ENCODE measurements at places on chromosomes 5 and 9.

DNA sequence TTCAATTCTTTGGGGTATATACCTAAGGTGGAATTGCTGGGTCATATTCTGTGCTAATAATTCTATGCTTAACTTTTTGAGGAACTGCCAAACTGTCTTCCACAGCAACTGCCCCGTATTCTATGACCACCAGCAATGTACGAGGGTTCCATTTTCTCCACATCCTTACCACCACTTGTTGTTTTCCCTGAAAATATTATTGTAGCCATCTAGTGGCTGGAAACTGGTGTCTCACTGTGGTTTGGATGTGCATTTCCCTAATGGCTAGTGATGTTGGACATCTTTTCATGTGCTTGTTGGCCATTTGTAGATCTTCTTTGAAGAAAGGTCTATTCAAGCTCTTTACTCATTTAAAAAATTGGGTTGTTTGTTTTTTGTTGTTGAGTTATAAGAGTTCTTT lies 30.7 kb downstream of the MSX2 start:
- DNase-seq: no peak

DNA sequence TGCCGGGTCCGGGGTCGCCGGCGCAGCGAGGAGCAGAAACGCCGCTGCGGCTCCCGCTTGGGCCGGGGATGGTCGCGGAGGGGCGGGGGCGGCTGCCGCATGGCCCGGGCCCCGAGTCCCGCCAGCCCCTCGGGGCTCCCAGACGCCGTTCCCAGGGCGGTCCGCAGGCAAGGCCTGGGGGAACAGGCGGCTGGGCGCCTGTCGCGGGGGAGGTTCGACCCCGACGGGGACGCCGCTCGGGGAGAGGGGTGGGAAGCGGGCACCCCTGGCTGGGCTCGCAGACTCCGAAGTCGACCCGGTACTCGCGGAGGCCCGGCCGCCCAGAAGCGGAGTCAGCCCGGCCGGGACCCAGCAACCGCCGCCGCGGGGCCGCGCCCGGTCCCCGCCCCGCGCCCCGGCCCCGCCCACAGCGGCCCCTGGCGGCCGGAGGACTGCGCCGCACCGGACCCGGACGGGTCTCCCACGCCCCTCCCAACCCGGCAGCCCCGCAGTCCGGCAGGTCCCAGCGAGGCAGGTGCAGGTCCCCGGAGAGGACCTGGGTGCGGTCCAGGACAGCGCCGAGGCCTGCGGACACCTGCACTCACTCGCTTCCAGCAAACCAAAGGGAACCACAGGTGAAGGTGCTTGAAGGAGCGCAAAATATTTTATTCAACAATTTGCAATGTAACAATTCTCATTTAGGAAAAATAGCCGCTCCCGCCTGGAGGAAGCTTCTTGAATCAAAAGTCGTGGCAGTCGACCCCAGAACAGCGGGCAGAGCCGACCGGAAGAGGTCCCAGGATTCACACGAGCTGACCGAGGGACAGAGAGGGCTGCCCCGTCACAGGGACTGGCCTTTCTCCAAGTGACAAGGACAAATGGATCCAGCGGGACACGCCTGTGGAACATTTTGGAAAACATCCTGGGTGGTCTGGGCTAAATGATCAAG lies at the start of gene INPP5E:
TSS of gene INPP5E (minus strand) at position 365 of the 928 bp plus-strand sequence. CDS start 426 bp downstream, outside the sequence.
- peak; percentile 78 for DNase-seq

DNA sequence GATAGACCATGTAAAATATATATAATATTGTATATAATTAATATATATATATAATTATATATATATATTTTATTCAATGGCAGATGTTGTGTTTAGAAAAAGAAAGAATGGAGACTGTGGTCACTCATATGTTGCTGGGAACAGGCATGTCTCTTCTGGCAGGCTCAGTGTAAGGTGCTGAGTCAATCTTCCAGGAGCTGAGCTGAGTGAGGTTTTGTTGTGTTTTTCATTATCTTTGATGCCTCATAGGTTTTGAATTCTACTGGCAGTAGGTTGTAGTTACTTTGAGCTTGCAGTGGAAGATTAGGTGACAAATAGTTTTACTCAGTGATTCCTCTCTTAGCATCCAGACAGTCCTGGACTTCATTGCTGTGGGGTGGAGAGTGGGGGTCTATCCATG lies 561.3 kb downstream of the IRX1 start:
- no peak for DNase-seq

DNA sequence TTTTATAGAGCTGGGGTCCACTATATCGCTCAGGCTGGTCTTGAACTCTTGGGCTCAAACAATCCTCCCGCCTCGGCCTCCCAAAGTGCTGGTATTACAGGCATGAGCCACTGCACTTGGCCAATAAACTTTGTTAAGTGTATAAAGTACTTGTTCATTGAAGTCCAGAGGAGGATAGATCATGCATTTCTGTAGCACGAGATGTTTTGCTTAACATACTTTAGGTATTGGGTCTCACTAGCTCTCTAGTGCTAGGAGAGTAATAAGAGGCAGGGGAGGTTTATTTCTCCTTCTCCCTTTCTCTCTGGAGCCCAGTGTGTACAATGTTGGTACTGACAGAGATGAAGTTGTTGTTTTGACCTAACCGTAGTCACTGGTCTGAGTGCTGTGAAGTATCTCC lies 125.6 kb upstream of the KLF9 start:
- no peak for DNase-seq

DNA sequence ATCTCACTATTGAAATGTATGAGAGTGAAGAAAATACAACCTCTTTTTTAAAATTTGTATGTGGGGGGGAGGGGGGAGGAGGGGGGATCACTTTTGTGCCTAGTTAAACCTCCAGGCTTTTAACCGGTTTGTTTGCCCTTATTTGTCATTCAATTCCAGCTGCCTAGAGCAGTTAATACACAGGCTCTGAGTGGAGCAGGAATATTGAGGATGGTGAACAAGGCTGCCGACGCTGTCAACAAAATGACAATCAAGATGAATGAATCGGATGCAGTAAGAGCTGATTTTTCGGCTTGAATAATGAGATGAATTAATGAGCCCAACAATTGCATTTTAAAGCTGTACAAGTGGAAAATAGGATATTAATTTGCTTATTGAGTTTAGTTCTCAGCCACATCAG lies 28.7 kb upstream of the SNX24 start:
- no peak for DNase-seq

- DNase-seq: no peak
These were observed 34.2 kb upstream of the BNC2 start for GRCh38 chr9:16904655-16905054.

DNA sequence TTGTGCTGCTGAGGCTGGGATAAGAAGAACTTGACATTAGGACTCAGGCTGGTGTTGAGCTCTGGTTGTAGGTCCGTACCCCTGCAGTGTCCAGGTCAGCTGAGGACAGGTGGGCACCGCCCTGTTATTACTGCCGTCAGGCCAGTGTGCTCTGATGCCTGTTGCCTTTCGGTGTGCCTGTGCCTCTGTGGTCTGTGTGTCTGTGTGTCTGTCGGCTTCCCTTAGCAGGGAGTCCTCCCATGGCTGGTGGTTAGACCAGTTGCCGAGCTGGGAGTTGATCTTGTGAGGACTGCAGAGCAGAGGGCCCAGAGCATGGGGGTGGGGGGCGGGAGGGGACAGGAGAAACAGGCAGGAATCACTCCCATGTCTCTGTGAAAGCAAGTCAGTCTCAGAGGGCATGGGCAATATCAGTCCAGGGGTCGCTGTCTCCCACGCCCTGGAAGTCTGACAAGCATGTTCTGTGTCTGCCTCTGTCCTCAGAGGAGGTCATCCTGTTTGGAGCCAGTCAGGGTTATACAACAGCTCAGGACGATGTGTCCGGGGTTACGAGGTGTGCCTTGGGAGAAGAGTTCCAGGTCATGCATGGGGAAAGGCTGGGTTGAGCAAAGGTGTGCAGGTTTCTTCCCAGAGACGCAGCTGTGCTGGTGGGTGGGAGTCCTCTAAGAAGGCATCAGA lies 67.3 kb upstream of the GARNL3 start:
- no peak for DNase-seq

GRCh38 chr5:61578858-61579503 lies 246.9 kb downstream of the ZSWIM6 start:
- no peak for DNase-seq

DNA sequence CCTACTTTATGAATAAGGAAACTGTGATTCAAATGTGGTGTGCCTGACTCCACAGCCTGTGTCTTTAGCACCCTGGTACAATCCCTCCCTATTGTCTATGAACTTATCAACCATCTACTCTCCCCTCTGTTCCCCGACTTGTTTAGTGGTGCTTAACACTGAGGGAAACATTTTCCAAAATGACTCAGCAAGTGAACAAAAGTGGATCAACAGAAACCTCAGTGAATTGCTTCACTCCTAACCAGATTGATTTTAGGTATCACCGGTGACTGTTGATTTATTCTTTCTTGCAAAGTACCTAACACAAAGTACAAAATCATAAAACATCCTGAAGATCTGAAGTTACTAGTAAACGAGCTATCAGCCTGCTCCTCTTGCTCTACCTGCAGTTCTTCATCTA lies 42.1 kb upstream of the RAPGEF6 start:
- DNase-seq: no peak

DNA sequence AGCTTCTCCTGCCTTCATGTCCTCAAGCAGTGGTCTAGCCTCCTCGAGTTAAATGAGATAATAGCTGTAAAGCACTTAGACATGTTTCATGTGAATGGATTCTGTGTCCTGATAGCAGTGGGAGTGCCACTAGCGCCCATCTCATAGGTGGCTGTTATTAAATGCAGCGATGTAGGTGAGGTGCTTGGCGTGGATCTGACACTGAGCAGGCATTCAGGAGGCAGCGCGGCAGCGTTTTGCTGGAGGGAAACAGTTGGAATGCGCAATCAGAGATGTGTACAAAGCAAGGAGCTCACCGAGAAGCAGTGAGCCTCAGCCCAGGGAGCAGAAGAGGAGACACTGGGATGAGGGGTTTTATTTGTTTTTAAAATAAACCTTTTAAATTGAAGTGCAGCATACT lies 106.6 kb downstream of the RGS3 start:
- no peak for DNase-seq

DNA sequence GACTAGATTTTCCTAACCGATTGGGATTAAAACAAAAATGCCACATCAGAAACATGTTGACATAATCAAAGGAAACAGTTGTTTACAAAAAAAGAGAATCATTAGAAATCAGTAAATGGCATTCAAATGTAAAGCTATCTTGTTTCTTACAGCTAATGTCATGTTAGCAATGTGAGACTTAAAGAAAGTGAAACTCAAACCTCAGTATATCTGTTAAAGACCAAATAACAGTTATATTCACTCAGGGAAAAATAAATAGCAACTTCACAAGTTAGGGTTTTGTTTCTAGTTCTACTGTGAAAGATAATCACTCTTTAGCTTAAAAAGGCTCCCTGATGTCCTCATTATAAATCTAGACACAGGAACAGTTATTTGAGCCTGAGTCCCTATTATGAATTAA lies 189.3 kb upstream of the EFNA5 start:
- no peak for DNase-seq

- DNase-seq: no peak
These were observed 14.9 kb upstream of the SLC22A5 start for GRCh38 chr5:132354381-132355139.

DNA sequence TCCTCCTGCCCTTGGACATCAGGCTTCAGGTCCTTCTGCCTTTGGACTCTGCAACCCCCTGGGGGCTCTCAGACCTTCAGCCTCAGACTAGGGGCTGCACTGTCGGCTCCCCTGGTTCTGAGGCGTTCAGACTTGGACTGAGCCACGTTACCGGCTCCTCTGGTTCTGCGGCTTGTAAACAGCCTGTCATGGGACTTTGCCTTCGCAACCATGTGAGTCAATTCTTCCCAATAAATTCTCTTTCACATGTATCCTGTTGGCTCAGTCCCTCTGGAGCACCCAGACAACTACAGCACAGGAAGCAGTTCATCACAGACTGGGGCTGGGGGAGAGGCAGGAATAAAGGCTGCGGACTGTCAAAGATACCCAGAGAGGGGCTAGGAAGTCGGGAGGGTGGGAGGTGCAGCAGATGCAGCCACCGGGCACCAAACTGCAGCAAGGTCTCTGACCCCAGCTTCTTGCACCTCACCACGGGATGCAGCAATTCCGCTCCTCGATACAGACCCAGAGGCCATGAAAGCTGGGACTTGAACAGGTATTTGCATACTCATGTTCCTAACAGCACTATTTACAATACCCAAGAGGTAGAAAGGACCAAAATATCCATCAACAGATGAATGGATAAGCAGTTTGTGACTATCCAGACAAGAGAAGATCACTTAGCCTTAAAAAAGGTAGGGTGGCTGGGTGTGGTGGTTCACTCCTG lies 100.8 kb downstream of the COL23A1 start:
- DNase-seq: no peak

- DNase-seq: peak; percentile 36
These were observed 649 bp upstream of the GLE1 start for GRCh38 chr9:128503870-128504269.

- DNase-seq: peak; percentile 81
These were observed 2.5 kb downstream of the PTPDC1 start for GRCh38 chr9:94086486-94087345.

GRCh38 chr9:15612962-15613361 lies 60.1 kb downstream of the CCDC171 start:
- no peak for DNase-seq

DNA sequence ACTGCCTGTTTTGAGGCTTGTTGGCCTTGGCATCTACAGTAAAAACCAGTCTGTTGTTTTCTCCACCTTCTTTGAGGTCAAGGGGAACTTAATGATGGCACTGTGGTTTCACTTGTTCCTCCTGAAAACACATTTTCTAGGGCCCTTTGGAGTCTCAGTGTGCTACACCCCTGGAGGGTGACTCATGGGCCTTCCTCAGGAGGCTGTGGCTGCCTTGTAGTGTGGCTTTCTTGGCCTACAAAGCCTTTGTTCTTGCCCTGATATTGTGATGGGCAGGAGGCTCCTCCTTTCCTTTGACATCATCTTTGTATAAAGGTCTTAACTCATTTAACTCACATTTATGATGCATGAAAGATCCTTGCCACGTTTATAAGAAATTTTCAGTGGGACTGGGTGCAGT lies 56.3 kb upstream of the GPBP1 start:
- no peak for DNase-seq

DNA sequence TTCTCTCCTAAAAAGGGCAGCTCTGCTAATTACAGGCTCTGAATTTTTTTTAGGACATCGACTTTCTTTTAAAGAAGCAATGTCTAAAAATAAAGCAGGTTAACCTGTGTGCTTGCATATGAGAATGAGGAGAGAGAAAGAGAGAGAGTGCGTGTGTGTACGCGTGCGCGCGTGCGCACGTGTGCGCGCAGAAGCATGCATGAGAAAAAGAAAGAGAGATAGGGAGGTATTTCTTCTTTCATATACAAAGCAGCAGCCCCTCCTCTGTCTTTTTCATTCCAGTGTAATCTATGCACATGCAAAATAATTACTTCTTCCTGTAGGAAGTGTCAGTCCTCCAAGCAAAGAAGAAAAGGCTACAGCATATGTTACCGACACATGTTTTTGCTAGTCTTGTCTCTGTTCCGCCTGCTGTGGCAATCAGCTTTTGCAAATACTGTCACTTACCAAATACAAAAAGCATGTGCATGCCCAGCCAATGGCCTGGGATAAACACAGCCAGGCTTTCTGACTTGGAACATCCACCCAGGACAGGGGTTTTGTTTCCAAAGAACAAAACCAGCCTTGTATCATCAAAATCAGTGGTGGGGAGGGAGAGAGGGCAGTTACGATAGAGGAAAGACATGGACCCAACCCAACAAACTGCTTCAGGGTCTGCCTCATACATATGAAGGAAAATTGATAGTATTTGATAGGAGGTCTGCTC lies 252.3 kb upstream of the SLC24A2 start:
- DNase-seq: no peak

- DNase-seq: peak; percentile 91
These were observed 149.7 kb upstream of the FBXL17 start for GRCh38 chr5:108531367-108532128.

- no peak for DNase-seq
These were observed 1186.8 kb downstream of the DTWD2 start for GRCh38 chr5:117801583-117801982.

GRCh38 chr5:180284149-180284548 lies 7.7 kb downstream of the MAPK9 start:
- no peak for DNase-seq

All from cardiac muscle cell (in vitro differentiated cells and primary cell).